Prostate gland (tissue), 2 donors: ENCODE measurements at places on chromosomes 7 and 10. TPM values are rescaled to one million over a fixed set of nuclear protein-coding genes. Genes with fewer than 3 reads are reported as not detected.
A peak's percentile ranks its signal among the peaks of the same experiment; 100 is the strongest.

Gene PDK4
- total RNA-seq, result 61.3 TPM

GRCh38 chr7:14020339-14020900 is 31.0 kb upstream of the ETV1 start:
- no peak for DNase-seq

Gene GPR158
- total RNA-seq, result 1.5 TPM

- no peak for DNase-seq
Measured at GRCh38 chr7:2199528-2199927, 33.2 kb downstream of the MAD1L1 start.

Gene HECW1
- 1.4 TPM for total RNA-seq

Gene SPAG6
- 20.3 TPM for total RNA-seq

- no peak for DNase-seq
Measured at GRCh38 chr7:129519464-129519863, 17.1 kb downstream of the SMKR1 start.

Gene CYP2C18
- not detected for total RNA-seq

Gene OPN4
- total RNA-seq, result not detected

Gene CALML3
- total RNA-seq, result 8.0 TPM

Gene KDM7A
- total RNA-seq, result 26.5 TPM

DNA sequence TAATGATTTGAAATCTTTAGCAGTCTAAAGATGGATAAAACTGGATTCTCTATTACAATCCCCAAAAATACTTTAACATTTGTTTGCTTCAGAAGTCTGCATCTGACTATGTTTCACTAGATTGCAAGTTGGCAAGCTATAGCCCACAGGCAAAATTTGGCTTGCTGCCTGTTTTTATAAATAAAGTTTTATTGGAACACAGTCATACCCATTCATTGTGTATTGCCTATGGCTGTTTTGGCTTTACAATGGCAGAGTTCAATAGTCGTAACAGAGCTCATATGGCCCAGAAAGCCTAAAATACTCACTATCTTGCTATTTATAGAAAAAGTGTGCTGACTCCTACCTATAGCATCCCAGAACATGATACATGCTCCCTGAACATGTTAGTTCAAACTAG is 89.0 kb upstream of the GPR141 start:
- no peak for DNase-seq

DNA sequence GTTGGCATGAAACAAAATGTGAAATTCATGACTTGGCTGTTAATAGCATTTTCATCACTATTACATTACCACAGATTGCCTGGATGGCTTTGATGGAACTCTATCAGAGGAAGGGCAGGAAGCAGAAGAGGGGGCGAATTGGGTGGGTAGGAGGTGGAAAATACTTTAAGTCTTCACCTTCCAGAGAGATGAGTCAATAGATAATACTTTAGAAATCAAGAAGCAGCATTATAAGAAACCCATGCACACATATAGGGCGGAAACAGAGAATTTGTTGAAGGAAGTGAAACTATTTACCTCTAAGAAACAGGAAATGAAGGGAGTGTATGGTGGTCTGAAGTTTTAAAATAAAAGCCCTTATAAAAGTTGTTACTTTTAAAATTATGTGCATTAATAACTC is 152.1 kb upstream of the TARP start:
- no peak for DNase-seq

DNA sequence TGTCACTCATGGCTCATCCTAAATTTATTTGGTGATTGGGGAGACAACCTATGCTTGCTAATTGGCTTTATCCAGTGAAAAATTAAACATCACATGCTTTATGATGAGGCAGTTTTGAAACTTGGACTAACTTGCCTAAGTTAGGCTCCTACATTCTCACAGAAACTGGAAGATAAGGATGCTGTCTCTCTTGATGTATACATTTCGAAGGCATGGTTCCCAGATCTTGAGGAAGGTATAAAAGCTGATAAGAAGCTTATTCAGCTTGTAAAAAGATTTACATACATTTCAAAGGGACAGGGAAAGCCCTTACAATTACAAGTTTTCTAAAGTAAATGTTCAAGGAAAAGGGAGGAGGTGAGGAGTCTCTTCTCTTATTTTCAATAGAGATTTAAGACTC is 561.7 kb downstream of the IPMK start:
- DNase-seq, result no peak

- DNase-seq, result no peak
Measured at GRCh38 chr7:130425796-130426195, 15.0 kb downstream of the CEP41 start.

DNA sequence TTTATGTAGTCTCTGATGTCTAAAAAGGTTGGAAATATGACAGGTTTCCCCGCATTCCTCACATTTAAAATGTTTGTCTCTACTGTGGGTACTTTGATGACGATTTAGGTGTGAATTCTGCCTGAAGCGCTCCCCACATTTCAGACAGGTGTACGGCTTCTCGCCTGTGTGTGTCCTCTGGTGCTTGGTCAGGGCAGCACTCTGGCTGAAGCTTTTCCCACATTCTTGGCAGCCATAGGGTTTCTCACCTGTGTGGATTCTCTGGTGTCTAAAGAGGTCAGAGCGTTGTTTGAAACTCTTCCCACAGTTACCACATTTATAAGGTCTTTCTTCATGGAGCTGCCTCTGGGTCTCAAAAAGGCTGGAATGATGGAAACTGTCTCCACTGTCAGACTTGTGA is 6.3 kb downstream of the ZNF394 start:
- DNase-seq, result no peak

DNA sequence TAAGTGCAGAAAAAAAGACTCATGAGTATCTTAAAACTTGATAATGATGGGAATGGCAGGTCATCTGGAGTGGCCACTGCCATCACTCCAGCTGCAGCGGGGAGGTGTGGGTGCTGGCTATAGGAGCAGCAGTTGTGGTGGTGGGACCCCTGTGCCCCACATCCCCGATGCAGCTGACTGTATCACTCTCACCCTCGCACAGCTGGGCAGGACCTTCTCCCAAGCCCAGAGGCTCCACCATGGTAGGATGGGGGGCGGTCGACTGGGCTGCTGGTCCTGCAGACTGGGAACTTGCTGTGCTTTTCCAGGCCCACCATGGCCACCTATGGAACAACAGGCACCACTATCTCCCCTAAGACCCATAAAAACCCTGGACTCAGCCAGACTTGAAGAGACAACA is 844.4 kb downstream of the SORCS1 start:
- no peak for DNase-seq

GRCh38 chr10:103736763-103737162 is 118.6 kb downstream of the SH3PXD2A start:
- no peak for DNase-seq

Gene SMKR1
- total RNA-seq, result 0.59 TPM

Gene CLDN3
- 176 TPM for total RNA-seq

DNA sequence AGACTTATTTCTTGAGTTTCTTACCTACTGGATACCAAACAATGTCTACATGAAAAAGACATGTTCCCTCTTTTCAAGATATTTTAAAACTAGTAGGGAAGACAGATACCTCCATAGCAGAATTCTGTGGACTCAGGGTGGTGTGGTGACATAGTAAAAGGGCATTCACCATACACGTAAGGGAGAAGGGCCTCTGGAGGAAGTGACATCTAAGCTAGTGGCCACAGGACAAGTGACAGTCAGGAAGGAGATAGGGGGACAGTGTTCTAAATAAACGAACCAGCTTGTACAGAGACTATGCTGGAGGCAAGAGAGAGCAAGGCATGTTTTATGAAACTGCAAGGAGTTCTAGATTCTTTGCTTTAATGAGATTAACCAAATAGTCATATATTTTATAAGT is 321.7 kb upstream of the LRGUK start:
- no peak for DNase-seq

Gene HOXA11
- 9.8 TPM for total RNA-seq

DNA sequence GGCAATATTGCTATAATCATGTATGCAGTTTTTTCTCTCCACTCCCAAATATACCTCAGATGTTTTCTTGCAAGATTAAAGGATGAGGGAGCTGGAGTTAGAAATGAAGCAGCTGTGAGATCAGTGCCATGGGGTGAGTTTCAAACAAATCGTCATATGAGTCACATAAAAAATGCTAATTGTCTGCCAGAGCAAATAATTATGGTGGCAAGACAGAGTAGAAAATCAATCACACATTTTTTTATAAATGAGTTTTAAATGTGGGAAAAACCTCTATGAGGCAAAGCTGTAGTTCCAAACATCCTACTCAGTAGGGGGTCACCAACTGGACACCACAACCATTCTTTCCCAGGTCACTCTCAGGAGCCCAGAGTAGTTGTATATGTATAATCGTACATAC is 55.3 kb downstream of the CH25H start:
- DNase-seq, result no peak

DNA sequence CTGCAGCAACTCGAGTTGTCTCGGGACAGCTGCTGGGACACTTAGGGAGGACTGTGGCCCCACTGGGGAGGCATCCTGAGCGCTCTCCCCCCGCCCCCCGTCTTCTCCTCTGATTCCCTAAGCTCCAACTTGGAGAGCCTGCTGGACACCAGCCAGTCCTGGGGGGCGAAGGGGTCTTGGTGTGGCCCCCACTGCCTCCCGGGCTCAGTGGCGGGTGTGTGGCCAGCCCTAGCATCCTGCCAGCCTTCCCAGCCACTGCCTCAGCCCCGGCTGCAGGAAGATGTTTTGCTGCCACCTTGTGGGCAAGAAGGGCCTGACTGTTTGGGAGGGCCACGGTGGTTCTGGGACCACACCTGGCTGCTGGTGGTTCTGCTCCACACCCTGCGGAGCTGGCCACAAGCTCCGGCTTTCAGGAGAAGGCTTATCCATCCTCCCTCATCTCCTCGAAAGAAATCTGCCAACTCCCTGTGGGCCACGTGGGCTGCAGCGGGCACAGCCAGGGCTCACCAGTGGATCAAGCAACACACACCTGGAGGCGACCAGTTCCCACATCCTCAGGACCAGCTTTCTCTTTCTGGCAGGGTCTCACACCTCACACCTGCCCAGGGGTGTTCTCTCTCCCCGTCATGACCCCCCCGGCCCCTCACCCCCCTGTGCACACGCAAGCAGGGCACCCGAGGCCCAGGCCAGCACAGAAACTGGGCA is 24.8 kb downstream of the AGAP3 start:
- DNase-seq, result peak; percentile 77
